ENCODE measurements at places on chromosomes 7 and 10.

DNA sequence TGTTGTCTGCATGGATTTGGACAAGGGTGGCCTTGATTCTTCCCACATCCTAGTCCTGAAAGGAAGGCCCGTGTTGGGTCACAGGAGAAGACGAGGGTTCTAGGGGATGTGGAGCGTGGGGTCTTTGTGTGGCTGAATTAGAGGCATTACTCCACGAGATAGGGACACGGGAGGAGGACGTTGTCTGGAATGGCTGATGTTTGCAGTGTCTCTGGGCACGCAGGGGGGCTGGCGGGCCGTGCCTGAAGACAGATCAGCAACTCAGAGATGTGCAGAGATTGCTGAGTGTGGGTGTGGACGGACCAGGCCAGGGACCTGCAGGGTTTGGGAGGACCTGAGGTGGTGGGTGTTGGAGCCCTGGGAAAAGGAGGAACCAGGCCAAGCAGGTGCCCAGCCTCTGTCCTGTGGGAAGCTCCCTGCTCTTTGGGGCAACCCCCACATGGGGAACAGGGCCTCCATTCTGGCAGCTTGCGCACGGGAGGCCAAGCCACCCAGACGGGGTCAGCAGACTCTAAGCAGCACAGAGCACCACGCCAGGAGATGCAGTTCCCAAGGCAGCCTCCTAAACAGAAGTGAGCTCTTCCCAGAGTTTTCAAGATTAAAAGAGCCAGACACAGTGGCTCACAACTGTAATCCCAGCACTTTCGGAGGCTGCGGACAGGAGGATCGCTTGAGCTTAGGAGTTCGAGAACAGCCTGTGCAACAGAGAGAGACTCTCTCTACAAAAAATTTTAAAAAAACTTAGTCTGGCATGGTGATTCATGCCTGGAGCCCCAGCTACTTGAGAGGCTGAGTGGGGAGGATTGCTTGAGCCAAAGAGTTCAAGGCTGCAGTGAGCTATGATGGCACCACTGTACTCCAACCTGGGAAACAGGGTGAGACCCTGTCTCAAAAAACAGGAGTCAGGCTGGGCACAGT, 71.0 kb upstream of the GTF2I start:
- DNase-seq: no peak

DNA sequence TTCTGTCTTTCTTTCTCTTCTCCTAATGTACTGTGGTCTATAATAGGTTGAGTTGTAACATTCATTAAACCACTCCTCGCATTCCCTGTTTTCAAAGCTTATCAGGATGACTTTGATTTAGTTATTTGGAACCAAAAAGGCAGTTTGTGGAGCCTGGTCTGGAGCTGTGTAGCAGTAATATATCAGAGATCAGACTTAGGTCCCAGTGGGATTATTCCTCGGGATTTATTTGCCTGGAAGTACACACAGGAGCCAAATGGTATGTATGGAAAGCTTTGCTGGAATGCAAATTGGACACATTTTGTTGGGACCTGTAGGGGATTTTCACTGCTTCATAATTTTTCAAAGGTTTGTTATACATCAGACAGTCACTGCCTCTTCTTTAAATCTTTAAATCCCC, 40.9 kb downstream of the GBF1 start:
- no peak for DNase-seq

DNA sequence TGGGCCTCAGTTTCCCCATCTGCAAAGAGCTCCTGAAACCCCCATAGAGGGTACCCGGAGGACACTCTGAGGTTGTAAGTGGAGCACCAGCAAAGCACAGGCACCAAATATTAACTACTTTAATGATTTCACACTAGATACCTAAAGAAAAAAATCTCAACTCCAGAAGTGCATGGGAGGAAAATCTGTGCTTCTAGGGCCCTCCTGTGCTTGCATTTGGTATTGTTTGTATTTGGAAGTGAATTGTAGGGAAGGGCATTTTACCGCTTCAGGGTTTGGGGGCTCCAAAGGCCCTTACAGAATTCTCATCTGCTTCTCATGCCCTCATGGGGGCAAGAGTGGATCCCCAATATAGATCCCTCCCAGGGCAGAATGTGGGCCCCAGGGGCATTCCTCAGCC, 22.4 kb upstream of the DRGX start:
- no peak for DNase-seq

- DNase-seq: no peak
Observed at GRCh38 chr10:119001717-119002500, 27.6 kb upstream of the NANOS1 start.

GRCh38 chr10:117170244-117170643, 27.0 kb upstream of the KCNK18 start:
- DNase-seq: no peak

DNA sequence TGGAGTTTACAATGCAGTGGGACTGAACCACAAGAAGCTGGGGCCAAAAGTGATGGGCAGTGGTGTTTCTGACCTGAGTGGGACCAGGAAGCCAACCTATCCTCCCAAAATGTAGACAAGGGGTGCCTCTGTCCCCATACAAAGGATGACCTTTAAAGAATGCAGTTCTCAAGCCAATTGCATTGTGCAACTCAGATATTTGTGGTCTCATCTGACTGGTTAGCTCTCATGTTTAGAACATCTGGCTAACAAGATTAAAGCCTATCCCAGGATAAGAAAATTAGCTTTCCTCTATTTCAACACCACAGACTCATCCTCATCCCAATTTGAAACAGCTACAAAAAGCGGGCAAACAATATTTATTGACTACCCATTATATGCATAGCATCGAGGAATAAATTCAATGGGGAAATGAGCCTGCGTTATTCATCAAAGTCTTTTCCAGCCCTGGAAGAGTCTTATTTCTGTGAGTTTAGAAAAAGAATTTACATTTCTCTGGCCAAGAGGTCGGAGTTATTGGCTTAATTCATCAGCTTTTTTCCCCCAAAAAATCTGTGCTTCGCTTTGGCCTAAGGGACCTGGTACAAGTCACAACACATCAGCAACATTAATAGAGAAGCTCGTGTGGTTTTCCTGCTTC, 26.7 kb downstream of the ELMO1 start:
- no peak for DNase-seq

- DNase-seq: no peak
Observed at GRCh38 chr10:103951942-103952341, 15.0 kb upstream of the SLK start.

DNA sequence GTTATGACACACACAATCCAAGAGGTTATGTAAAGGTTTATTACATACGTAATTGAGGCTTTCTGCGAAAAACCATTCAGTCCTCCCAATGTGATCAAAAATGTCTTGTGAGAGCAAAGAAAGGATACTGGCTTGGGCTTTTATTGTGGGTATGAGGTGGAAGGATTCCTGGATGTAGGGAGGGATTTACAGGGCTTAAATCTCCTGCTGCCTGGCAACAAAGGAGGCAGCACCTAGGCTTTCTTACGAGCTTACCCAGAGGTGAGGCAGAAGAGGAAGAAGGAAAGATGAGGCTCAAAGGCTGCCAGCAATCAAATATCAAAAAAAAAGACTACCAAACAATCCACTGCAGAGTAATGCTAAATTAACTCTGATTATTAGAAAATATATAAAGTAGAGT, 1149.5 kb upstream of the POT1 start:
- DNase-seq: no peak

- DNase-seq: no peak
Observed at GRCh38 chr7:23544913-23545354, 13.2 kb upstream of the TRA2A start.

GRCh38 chr7:7188742-7189141, 6.4 kb downstream of the C1GALT1 start:
- no peak for DNase-seq

DNA sequence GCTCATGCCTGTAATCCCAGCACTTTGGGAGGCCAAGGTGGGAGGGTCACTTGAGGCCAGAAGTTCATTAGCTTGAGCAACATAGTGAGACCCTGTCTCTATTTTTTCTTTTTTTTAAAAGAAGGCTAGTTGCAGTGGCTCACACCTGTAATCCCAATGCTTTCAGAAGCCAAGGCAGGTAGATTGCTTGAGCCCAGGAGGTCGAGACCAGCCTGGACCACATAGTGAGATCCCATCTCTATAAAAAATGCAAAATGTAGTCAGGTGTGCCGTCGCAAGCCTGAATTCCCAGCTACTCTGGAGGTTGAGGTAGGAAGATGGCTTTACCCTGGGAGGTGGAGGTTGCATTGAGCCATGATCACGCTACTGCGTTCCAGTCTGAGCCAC, 7.5 kb downstream of the NYAP1 start:
- no peak for DNase-seq

DNA sequence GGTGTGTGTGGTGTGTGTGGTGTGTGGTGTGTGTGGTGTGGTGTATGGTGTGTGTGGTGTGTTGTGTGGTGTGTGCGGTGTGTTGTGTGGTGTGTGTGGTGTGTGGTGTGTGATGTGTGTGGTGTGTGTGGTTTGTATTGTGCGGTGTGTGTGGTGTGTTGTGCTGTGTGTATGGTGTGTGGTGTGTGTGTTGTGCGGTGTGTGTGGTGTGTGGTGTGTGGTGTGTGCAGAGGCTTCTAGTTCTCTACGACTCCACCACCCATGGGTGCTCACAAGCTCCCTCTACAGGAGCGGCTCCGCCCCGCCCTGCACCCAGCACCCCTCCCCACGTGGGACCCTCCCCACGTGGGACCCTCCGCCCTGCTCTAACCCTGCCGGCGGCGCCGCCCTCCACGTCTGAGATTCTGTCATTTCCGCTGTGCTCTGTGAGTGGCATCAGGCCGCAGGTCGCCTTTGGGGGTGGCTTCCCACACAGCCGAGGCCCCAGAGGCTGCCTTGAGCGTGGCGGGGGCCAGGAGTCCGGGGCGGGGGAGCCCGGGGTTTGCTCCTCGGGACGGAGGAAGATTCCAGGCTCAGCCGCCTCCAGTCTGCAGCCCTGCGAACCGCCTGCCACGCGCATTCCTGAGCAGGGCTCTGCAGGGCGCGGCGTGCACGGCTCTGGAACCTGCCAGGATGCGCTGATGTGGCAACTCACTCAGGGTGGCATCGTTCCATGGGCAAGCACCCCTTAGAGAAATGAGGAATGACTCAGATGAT, 37.0 kb upstream of the DNAJB6 start:
- DNase-seq: no peak

DNA sequence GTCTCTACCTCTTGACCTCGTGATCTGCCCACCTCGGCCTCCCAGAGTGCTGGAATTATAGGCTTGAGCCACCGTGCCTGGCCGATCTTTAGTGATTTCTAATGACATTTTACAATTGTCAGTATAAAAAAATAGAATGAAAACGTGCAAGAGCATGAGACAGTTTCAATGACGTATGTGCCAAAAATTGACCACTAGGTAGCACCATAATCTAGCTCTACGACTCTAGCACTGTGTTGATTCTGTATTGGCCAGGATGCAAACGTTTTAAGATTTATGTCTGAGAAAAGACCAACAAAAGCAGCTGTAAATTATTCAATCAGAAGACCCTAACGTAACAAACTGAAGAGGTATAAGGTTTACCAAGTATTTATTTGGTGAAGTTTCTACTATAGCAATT, 25.4 kb upstream of the EXOC6 start:
- no peak for DNase-seq

GRCh38 chr10:122710576-122710975, 10.9 kb upstream of the C10orf120 start:
- no peak for DNase-seq

DNA sequence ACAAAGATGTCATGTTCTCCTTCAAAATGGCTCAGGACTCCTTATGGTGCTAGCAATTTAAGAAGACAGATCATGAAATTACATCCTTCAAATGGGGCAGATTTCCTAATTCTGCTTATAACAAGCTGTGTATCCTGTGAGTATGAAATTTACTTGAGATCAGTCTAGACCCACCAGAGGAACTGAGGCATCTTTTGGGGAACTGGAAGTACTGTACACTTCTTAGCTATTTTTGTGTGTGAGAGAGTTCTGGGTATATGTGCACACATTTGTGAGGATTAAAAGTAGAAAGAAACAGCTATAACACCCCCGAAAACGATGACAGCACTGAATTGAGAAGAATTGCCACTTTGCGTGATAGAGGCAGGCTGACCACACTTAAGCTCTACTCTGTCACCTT, 187.0 kb upstream of the CCDC6 start:
- no peak for DNase-seq

DNA sequence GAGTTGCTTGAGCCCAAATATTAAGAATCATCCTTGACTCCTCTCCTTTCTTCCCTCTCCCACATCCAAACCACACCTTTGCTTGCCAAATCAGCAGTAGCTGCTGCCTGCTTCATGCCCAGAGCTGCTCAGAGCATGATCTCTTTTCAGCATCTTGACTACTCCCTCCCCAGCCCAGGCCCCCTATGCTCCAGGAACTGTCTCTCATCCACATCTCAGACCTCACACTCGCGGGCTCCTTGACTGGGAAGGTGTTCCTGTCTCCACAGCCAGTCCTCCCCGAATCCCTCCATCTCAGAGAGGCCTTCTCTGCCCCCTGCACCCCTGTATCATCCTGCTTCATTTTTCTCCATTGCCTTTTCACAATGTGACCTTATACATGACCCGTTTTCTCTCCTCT, 157.0 kb downstream of the DNAJB6 start:
- no peak for DNase-seq

GRCh38 chr10:78516756-78517155, 483.1 kb downstream of the RPS24 start:
- DNase-seq: no peak

- DNase-seq: no peak
Observed at GRCh38 chr10:14543904-14544210, 213.1 kb upstream of the FRMD4A start.

GRCh38 chr7:98826387-98826786, 43.4 kb downstream of the TMEM130 start:
- DNase-seq: no peak

DNA sequence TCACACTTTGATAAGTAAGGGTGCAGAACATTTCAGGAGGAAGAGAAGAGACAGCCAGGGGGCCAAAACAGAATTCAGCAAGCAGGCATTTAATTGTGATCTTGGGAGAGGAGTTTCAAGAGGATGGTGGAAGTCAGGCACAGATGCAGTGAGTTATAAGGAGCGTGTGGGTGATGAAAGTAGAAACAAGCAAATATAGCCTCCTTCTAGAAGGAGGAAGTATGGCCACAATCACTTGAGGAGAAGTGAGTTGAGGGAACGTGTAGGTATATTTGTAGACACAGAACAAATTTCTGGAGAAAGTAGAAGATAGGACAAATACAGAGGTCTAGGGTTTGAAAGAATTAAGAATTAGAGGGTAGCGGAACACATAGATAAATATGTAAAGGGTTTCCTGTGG, 165.8 kb downstream of the CACNB2 start:
- no peak for DNase-seq

- no peak for DNase-seq
Observed at GRCh38 chr10:124323111-124323725, 95.5 kb downstream of the OAT start.

Measured in GM12892 (cell line).